ENCODE measurements at places on chromosomes 1 and 21.

DNA sequence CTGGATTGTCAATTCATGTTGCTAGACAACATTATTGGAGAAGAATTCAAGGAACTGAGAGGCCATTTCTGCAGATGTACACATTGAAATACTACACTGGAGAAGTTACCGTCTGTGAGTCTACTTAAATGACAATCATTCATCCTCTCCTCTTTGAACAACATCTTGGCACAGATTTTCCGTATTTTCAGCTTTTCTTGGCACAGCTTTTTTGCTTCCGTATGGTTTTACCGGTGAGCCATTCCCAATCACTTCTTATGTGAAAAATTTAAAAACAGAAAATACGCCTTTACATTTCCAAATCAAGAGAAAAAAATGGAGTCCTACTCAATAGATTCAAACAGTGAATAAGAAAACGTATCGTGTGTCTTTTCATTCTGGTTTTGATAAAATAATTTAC, 1493.7 kb downstream of the AMY1C start:
- DNase-seq: no peak

GRCh38 chr1:146035048-146035423, 13.5 kb upstream of the HJV start:
- DNase-seq: no peak

GRCh38 chr1:18253093-18253492, 145.5 kb downstream of the IGSF21 start:
- DNase-seq: no peak

GRCh38 chr1:98306517-98307089, 354.9 kb upstream of the SNX7 start:
- no peak for DNase-seq

GRCh38 chr21:16568244-16568643, 838.5 kb downstream of the USP25 start:
- no peak for DNase-seq

DNA sequence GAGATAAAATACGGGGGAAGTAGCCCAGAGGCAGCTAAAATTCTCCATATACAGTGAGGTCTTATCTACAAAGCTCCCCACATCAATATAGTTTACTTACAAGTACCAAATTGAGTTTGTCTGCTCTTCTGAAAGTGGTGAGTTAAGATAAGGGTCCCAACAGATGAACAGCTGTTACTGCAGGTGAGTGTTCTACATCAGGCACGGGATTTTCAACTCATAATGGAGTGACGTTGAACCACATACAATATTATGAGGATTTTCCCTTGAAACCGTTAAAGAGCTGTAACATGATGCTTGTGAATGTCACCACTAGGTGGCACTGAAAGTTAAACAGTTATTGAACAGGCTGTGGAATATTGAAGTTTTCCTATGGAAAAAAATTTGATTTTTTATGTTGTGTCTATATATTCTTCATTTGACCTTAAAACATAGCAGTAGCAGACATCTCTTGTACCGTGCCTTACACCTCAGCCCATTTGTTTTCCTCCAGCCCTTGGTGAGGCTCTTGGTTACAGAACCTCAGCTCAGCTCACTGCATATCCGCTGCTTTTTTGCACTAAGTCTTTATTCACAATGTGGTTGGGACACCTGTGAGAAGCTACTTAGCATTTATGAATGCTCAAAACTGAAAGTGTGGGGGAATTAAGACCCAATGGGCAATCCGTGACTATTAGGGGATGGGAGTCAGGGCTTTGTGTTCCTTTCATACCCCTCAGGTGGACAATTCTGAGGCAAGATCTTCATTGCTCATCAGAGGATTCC, 23.2 kb downstream of the CD1D start:
- no peak for DNase-seq

DNA sequence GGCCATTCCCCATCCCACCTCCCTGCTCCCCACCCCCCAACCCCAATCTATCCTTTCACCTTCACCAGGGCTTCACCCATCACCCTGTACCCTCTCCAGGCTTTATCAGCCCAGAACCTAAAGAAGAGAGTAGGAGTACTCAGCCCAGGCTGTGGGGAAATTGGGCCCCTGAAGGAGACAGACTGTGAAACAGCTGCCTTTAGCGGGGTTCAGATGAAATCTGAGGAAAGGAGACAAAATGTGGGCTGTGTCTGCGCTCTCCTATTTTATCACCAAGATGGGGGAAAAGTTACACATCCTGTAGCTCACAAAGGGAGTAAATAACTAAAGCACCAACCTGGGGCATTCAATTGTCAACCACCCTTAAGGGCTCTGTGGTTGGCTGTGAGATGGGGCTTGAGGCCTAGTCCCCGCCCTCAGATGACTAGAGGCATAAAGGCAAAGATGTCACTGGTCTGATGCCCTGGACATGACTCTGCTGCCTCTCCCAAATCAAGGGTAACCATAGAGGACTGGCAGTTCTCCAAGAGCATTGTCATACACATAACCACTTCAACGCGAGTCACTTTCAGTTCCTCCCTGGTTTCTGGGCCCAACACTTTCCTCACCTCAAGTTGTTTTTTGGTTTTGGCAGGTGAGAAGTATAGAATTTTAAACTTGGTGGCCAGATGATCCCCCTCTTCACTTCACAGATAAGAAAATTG, 30.0 kb downstream of the SLC27A3 start:
- DNase-seq: peak; percentile 55

DNA sequence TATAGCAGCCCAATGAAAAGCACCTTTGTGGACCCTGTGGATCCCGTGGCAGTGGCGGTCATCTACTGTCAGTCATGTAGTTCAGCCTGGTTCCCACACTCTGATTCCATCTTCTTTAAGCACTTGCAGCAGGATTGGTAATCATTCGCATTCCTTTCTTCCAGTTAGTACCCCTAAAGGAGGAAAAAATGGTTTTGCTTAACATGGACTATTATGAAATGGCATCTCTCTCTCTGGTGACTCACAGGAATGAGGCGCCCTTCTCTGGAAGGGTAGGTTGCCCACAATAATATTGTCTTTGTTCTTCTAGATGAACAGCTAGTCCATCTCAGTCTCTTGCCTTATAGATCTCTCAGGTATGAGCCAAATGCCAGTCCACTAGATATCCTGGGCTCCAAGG, 127.9 kb upstream of the MROH9 start:
- DNase-seq: no peak

- DNase-seq: no peak
Measured at GRCh38 chr21:31136891-31137290, 98.6 kb upstream of the KRTAP19-8 start.

DNA sequence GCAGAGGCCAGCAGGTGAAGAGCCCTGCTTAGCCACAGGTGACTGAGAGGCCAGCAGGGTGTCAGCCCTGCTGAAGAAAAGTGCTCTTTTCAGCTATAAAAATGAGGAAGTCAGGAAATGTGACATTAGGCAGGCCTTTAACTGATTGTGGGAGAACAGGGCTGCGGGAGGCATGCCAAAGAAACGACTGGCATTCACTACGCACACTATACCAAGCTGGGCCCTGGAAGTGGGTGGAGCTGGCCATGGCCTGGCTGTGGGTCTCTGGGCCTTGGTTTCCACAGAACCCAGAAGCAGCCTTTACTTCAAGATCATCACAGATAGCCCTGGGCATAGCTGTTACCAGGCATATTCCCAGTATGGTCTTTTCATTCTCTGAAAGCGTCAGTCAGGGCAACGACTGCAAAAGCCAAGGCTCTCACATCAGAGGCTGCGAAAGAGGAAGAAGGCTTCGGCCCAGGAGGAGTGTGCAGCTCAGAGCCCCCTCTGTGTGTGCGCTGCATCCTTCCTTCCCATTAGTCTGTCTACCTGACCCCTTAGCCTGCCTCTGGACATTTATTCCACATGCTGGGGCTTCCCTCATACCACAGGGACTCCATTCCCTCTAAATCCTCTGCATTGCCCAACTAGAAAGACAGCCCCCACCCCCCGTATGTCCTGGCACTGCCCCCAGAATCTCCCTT, 14.3 kb downstream of the SLC2A1 start:
- no peak for DNase-seq

DNA sequence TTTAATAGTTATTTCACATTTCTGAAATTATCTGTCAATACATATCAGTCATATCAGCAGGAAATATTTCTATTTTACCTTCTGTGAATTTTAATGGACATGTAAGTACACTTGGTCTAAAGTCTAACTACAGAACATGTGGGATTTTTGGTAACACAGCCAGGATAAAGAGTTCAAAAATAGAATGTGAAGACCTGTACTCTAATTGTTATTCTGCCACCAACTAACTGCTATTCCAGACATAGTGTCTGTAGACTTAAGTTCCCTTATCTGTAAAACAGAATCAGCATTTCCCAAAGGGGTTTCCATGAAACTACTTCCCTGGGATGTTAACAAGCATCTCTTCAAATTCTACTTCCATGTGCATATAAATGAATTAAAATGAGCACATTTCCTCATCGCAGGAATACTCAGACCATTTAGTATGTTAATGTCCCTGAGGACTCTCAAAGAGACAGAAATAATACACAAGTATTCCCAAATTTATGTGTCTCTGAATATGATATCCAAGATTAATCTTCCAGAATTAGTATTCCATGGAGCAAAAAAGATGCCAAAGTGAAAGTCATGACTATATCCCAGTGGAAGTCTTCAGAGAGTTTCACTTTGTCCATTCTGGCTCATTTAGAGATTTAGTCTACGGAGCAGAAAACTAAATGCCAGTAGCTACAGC, 325.6 kb downstream of the NEGR1 start:
- DNase-seq: no peak

DNA sequence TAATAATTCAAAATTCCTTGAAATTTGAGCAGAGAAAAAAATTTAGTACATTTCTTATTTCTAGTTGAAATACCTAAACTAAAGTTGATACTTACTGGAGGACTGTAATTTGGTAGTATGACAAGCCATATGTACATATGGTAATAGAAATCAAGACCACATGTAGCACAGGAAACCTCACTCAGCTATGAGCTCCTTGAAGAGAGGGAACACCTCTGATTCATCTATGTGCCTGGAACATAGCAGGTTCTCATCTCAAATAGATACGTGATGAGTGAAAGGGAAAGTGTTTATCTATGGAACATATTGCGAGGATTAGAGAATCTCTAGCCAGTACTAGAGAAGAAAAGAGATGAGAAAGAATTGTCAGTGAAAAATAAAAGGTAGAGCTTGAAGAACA, 47.9 kb upstream of the GNG4 start:
- no peak for DNase-seq

DNA sequence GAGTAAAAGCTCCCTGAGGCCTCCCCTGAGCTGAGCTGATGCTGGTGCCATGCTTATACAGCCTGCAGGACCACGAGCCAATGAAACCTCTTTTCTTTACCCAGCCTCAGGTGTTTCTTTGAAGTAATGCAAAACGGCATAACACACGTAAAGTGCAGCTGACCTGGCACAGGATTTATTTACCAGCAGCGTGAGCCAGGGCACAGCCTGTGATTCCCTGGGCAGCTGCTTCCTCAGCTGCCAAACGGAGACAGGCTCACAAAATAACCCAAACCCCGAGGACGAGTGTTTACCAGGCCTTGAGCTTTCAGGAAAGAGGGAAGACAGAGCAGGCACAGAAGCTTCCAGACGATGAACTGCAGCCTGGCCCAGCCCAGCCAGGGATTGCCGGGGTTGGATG, 120.6 kb upstream of the ARHGEF16 start:
- no peak for DNase-seq

DNA sequence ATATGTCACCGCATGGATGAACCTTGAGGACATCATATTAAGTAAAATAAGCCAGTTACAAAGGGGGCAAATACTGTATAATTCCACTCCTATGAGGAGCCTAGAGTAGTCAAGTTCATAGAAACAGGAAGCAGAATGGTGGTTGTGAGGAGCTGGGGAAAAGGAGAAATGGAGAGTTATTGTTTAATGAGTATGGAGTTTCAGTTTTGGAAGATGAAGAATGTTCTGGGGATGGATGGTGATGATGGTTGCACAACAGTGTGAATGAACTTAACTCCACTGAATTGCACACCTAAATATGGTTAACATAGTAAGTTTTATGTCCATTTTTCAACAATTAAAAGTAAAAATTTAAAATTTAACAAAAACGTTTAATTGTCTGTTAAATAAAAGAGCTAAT, 220.9 kb upstream of the JUN start:
- no peak for DNase-seq

DNA sequence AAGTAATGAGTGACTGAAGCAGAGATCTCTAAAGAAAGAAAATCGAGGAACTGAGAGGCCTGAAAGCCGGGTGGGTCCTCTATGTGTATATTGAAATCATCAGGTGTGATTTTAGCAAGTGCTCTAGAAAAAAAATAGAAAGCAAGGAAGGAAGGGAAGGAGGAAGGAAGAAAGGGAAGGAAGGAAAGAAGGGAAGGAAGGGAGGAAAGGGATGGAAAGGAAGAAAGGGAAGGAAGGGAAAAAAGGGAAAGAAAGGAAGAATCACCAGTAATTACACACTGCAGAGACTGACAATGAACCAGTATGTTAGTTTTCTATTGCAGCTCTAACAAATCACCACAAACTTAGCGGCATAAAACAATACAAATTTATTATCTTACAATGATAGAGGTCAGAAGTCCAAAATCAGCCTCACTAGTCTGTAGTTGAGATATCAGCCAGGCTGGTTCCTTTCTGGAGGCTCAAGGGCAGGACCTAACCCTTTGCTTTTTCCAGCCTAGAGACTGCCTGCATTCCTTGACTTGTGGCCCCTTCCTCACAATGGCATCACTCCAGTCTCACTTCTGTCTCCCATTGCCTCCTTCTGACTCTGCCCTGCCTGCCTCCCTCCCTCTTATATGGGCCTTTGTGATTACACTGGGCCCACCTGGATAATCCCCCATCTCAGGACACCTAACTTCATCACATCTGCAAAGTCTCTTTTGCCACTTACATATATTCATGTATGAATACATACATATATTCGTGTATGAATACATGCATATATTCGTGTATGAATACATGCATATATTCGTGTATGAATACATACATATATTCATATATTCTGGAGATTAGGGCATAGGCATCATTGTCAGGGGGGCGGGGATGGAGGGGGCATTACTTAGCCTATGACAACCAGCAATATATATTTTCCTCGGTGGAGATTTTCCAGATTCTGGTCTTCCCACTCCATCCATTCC, 47.5 kb upstream of the CDC42BPA start:
- no peak for DNase-seq

DNA sequence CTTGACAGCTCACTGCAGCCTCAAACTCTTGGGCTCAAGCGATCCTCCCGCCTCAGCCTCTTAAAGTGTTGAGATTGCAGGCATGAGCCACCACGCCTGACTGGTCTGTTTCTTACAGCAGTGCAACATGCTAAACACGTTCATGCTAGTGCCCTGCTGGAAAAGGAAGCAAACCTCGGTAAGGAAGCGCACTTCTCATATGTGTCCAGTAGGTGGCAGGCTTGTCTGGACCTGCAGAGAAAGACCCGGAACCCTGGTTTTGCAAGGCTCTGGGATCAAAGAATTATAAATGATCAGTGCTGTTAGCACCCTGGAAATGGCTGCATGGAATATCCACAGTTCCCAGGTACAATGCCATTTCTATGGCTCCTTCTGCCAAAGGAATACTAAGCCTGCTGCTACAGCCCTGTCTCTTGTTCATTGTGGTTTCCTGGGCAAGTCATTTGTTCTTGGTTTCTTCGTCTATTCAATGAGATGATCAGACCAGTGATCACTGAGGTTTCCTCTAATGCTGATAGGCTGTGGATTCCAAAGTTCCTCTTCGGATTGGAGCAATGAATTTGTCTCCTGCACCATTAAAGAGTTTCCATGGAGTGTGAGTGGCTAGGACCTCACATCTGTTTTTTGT, 15.9 kb downstream of the RNU5D-1 start:
- DNase-seq: peak; percentile 62

- DNase-seq: no peak
Measured at GRCh38 chr1:151523326-151523725, 12.1 kb downstream of the CGN start.
